ENCODE measurements at places on chromosomes 12 and 14.

GRCh38 chr14:105146181-105146975 lies 22.2 kb downstream of the JAG2 start:
- no peak for DNase-seq

- no peak for DNase-seq
These were observed 236.0 kb downstream of the ADAMTS20 start for GRCh38 chr12:43315961-43316360.

GRCh38 chr14:68927956-68928675 lies 51.0 kb downstream of the ACTN1 start:
- DNase-seq: no peak

DNA sequence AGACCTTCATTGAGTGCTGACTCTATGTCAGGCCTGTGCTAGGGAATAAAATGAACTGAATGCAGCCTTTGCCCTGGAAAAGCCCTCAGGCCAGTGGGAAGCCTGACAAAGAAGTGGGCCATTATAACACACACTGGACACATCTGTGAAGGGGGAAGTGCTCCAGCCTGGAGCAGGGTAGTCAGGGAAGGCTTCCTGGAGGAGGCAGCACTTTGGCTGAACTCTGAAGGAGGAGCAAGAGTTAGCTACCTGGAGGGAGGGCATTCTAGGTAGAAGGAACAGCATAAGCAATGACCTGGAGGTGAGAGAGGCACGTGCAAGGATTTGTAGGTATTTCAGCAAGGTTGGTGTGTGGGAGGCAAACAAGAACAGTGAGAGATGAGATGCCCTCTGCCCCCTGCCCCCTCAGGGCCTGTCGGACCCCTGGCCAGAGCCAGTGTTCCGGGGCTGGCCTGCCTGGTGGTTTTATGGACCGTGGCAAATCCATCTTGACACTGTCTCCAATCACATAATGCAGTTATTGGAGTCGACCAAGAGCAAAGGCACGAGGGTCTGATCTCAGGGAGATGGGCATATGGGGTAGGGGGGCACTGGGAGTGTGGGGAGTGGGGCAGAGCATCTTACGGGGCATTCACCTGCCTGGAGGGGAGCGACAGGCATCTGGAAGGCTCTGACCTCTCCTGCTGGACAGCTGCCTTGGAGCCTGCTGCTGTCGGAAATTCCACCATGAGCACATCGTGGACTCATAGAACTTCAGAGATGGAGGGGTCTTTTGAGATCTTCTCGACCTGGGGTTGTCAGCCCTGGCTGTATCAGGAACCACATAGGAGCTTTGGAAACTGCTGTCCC lies 2.7 kb upstream of the FAM222A start:
- no peak for DNase-seq

DNA sequence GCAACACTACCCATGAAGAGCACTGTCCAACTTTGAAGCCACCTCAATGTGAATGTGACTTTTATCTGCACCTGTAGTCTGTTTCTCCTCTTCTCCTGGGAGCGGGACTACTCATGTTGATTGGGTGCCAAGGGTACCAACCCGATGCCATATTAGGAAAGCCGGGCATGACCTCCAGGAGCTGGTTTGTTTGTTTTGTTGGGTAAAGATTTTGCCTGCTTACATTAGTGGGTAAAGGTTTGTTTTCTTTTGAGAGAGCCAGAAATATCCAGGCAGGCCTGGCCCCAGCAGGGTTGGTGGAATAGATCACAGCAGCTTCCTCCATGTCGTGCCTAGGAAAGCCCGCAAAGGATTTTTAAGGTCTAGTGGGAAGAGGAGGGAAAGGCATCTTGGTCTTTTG lies 19.7 kb upstream of the ITPK1 start:
- no peak for DNase-seq

DNA sequence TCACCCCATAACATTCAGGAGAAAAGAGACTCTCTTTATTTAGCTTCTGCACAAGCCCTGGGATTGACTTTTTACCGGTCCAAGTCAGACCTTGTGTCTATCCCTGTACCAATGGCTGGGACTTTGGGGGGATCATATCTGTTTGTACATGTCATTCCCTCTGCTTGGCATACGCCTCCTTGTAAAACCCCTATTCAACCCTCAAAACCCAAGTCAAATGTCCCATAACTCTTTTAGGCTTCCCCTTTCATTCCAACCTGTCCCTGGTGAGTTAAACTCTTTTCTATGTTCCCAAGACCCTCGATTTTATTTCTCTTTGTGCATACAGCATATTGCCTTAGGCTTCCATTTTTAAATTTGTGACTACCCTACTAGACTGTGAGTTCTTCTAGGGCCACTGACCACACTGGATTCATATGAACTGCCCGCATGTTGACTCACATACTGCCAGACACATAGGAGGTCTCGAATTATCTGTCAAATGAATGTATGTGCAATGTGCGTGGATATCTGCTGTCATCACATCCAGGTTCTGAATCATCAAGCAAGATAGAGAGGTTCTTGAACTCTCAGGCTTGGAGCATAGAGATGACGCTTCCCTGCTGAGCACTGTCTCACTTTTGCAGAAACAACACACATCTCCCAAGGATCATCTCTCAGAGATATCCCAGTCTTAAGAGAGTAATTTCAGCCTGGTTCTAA lies 548.6 kb upstream of the TBX3 start:
- DNase-seq: no peak
